Mammary epithelial cell (primary cell): ENCODE measurements at places on chromosomes 4 and X. TPM values are rescaled to one million over a fixed set of nuclear protein-coding genes. Genes with fewer than 3 reads are reported as not detected.
A peak's percentile ranks its signal among the peaks of the same experiment; 100 is the strongest.

- no peak for DNase-seq
Measured at GRCh38 chr4:1651609-1652008, 32.5 kb downstream of the FAM53A start.

DNA sequence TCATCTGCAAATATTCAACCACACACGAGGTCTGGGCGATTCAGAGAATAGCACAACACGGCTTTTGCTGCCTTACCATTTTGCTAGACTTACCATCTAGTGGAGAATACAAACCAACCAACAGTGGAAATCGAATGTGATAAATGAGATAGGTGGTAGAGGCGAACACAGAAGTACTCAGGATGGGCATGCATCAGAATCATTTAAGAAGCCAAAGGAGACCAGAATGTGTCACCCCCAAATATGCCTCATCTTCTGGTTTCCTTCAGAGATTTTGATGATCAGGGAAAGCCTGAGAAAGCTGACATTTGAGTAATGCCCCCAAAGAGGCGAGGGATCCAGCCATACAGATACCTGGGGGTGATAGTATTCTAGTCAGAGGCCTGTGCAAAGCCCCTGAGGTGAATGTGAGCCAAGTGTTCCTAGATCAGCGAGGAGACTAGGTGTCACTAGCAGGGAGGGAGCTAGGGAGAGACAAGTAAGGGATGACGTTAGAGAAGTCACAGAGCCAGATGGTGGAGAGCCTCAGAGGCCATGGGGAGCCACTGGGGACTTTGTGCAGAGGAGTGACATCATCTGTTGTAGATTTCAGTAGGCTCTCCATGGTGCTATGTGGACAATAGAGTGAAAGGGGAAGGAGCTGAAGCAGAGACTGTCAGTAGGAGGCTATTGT, 1.7 kb downstream of the MTMR1 start:
- no peak for DNase-seq

GRCh38 chrX:11478026-11478425, 184.8 kb downstream of the AMELX start:
- no peak for DNase-seq

DNA sequence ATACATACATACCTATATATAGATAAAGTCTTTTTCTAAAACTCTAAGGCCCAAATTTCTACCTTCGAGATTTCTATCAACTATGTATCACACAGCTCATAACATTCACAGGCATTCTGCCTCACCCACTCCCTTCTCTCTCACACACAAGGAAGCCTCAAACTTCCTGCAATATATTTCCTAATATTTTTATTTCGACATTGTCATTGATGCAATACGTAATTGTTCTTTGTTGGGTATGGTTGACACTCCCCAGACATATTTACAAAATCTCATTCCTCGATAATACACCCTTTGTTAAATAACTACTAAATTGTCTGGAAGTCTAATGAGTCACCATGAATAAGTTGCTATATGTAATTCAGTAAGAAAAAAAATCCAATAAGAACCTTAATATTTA, 143.5 kb downstream of the HNRNPD start:
- peak; percentile 96 for DNase-seq

GRCh38 chrX:73822775-73823174, 259.8 kb downstream of the CHIC1 start:
- DNase-seq, result no peak

DNA sequence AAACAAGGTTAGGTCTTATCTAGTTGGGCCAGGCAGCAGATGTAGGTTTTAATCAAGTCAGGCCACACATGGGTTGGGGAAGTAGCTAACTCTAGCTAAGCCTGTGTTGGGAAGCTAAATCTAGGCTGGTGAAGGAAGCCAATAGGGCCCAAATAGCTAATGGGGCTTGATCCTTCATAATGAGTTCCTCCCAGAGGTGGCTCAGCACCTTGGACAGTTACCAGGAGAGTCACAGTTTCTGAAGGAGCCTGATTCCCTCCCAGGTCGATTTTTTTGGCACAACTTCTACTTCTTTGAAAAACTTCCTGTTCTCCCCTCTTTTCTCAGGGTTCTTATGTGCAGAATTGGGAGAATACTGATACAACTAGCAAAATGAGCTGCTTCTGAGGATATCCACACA, 242.5 kb upstream of the PRPS2 start:
- peak; percentile 41 for DNase-seq

Gene PDCL2
- not detected for polyA plus RNA-seq

Gene MAP9
- 6.1 TPM for polyA plus RNA-seq

Gene HSFX4
- polyA plus RNA-seq, result not detected

Gene CLDN34
- 0.09 TPM for polyA plus RNA-seq

Gene SERPINA7
- polyA plus RNA-seq, result not detected

Gene SLC34A2
- polyA plus RNA-seq, result 0.08 TPM

Gene TCEAL7
- 4.0 TPM for polyA plus RNA-seq

Gene GPR34
- not detected for polyA plus RNA-seq

Gene RNF212
- polyA plus RNA-seq, result 1.1 TPM

Gene ANTXR2
- 41.0 TPM for polyA plus RNA-seq
